ENCODE measurements at places on chromosomes 16 and 17.

- DNase-seq, result no peak
Measured at GRCh38 chr16:63623551-63624039, 1498.3 kb downstream of the CDH11 start.

DNA sequence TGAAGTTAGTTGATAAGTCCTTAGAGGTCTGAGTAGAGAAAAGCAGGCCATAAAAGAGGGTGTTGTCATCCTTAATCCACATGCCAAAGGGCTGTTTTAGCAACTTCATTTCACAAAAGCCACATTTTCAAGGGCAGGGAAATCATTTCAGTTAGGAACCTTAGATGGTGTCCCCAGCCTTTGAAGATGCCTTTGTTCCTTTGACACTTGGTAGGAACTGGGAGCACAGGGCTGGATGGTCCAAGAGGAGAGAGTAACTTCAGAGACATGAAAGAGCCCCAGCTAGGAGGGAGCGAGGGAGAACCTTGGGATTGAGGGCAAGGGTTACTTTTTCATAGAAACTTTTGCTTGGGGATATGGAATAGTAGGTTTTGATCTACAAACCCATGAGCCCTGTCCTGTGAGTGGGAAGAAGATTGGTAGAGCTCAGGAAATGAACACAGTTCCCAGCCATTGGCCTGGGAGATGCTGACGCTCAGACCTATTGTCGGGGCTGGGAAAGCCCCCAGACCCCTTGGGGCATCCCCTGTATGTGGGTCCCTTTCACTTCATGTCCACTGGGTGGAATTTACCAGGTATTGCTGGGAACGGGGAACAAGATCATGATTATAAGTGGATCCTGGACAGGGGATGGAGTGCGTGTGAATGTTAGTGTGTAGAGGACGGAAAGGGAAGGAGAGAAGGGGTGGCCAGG is 18.9 kb downstream of the MSI2 start:
- no peak for DNase-seq

- peak; percentile 58 for DNase-seq
Measured at GRCh38 chr17:40363111-40363827, 1.3 kb downstream of the GJD3 start.

DNA sequence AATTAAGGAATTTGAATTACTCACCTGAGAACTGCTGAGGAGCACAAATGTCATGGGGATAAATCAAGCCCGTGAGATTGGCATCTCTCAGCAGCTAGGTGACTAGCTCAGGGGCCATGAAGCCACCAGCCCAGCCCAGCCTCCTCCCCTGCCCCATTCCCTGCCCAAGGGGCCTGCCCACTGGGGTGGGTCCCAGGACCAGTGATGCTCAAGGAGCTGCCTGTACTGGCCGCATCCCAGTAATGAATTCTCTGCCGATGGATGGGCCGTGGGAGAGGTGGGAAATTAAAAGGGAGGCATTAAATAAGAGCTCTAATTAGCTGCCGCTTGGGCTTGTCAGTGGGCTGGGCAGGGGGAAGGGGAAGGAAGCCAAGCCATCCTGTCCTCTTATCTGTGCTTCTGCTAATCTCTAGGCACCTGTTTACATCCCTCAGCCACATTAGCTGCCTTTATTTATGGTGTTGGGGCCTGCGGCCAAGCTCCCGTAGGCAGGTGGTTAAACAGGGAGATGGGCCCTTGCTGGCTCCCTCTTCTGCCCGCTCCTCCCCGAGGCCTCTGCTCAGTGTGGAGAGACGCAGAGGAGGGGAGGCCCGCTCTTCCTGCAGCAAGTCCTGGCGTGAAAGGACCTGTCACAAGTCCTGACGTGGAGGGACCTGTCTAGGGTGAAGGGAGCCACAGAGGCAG is 48.8 kb downstream of the PIPOX start:
- no peak for DNase-seq

Measured in left cardiac atrium (tissue), 4 donors.